Motor neuron (in vitro differentiated cells): ENCODE measurements at places on chromosomes 7 and 10. TPM values are rescaled to one million over a fixed set of nuclear protein-coding genes. Genes with fewer than 3 reads are reported as not detected.
A peak's percentile ranks its signal among the peaks of the same experiment; 100 is the strongest.

Gene A1CF
- 0.09 and 0.39 TPM in 2 replicates for total RNA-seq

Gene CEP55
- total RNA-seq, result 1.8 and 2.3 TPM in 2 replicates

DNA sequence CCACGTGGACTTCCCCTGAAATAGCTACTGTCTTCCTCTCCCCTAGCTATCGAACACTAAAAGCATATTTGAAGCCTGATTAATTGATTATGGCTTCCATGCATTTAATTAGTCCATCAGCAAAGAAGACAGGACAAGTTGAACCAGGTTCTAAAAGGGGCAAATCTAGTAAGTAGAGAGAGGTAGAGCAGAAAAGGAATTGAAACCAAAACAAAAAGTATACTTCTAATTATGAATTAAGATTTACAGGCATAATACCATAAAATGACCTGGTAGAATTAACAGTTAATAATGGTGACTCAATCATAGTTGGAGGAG is 393 bp upstream of the DNAJC1 start:
- no peak for ATAC-seq

GRCh38 chr10:132906836-132907235 is 35.5 kb downstream of the CFAP46 start:
- no peak for ATAC-seq

GRCh38 chr10:126732308-126732707 is 61.8 kb upstream of the C10orf90 start:
- ATAC-seq, result no peak

Gene WDFY4
- 2.0 and 2.9 TPM in 2 replicates for total RNA-seq

Gene TEX47
- 0.29 TPM in 1 of 2 replicates, not detected in the other for total RNA-seq

- ATAC-seq, result no peak
Observed at GRCh38 chr7:110889335-110889734, 201.6 kb upstream of the LRRN3 start.

Gene CDC14C
- 0.20 TPM in 1 of 2 replicates, not detected in the other for total RNA-seq

Gene GPR26
- total RNA-seq, result 0.09 and 0.13 TPM in 2 replicates

DNA sequence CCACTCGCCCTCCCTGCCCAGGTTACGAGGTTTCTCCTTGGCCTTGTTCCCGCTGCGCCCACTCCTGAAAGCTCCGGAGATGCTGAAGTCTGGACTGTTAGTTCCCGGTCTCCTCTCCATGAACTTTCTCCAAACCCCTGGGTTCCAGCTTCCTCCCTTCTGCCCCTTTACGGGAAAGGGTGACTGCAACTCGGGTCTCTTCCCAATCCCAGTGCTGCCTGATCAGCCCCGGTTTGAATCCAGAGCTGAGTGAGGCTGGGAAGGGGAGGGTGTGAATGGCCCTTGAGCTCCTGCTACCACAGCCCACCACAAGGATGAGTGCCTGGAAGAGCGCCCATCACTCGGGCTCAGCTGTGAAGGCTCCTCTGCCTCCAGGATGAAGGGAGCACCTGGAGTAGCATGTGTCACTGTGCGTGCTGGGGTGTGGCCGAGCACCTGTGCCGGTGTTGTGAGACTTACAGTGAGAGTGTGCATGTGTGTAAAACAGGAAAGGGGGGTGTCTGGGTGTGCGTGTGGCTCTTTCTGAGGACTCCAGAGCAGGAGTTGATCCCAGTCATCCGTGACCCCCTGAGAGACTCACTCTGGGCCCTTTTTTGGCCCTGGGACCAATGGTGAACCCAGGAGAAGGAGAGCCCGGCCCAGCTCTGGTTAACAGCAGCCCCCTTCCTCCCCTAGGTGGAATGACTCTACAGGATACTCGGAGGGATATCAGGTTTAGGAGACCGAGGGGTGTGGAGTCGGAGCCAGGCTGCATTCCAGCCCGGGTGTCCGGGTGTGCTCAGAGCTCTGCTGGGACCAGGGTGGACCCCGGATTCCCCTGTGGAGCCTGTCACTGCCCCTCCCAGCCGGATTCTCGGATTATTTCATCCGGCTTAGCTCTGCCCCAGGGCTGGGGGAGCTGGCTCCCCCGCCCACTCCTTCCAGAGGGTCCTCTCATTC is 1.1 kb upstream of the ZNF467 start:
- no peak for ATAC-seq

DNA sequence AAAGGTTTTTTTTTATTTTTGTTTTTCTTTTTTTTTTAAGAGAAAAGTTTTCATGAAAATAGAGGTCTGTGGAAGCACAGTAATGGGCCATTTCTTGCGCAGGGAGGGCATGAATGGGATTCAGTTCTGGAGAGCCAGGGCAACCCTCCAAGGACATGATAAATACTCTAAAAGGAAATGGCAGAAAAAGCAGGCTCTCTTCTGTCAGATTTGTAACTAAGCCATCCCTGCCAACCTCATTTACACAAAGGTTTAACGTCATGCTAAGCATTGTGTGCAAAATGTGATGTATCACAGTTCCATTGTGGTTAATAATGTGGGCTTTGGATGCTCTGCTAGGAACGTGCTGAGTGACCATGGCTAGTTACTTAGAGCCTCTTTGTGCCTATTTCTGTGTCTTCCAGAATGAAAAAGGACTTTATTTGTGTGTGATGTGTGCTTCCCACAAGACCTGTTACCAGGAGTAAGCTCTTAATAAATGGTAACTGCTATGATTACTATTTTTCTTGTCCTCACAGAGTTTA is 1095.9 kb upstream of the SORCS1 start:
- ATAC-seq, result peak; percentile 97

GRCh38 chr7:126819197-126819484 is 433.6 kb downstream of the GRM8 start:
- ATAC-seq, result no peak

Gene LRRC17
- 7.6 and 8.5 TPM in 2 replicates for total RNA-seq

DNA sequence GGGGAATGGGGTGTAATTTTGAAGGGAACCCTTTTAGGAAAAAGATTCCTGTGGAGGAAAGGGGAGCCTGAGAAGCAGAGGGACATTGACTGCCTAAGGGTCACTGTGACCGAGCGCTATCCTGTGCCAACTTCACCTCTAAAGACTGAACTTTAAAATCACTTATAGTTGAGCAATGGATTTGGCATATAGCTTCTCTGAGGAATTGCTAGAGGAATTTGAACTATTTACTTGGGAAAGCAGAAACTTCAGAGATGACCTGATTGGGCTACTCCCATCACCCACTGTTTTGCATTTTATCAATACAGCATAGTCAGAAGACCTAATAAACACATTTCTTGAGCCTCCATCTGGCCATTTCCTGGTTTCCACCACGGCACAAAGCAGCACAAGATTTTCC is 23.7 kb upstream of the WNT16 start:
- no peak for ATAC-seq

GRCh38 chr7:121219026-121219425 is 109.8 kb upstream of the WNT16 start:
- ATAC-seq, result no peak
